ENCODE measurements at places on chromosomes 5 and 9.

DNA sequence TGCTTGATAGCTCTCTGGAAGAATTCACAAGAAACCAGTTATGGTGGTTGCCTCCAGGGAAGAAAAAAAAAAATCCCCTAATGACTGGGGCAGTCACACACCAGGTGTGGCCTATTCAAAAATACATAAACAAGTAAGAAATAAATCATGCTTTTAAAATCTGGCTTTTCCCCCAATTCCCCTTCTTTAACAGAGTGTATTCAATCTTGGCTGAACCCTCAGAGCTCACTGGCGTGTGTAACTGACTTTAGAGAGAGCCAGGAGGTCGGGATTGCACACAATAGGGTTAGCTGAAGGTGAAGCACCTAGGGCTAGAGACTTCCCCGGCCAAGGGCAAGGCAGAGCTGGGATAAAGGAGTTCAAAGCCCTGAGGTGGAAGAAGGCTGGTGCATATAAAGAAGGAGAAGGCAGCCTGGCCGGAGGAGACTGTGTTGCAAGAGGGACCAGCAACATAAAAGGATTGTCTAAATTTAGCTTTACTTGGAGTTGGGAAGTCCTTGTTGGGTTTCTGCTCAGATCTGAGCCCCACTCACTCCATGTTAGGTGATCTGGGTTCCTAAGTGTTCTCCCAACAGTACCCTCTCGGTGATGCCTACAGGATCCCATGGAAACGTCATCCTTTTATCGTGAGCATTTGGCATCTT lies 19.7 kb downstream of the FNBP1 start:
- no peak for DNase-seq

DNA sequence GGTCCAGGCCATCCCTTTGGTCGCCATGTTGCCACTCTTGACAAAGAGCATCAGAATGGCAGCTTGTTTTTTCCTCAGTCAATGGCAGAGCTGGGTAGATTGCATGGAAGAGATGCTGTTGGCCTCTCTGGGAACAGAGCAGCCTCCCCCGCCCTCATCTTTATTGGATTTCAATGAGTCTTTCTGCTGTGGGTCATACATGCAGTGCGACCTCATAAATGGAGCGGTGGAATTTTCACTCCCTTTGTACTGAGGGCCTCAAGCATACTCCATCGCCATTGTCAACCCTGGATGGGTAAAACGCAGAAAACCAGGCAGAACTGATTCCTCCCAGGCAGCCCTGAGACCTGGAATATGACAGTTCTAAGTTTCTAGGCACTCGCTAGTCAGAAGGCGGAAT lies 71.8 kb downstream of the ZNF618 start:
- DNase-seq = no peak

DNA sequence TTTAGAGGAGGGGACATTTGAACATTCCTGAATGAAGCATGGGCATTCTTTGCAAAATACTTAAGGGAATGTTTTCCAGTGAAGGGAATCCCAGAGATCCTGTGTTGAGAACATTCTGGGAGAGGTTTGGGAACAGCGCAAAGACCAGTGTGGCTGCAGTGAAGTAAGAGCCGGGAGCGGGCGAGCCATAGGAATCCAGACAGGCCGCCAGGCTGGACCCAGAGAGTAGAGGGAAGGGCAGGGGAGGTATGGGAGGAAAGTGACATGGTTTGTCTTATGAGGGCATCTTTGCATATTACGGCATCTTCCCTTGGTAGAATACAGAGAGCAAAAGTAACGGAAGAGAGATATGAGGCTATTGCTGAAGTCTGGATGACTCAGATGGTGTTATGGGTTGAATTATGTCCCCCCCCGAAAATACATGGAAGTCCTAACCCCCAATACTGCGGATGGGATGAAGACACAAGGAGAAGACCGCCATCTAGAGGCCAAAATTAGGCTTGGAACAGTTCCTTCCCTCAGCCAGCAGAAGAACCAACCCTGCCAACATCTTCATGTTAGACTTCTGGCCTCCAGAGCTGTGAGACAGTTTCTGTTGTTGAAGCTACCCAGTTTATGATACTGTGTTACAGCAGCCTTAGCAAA lies 268.2 kb downstream of the MAST4 start:
- no peak for DNase-seq

DNA sequence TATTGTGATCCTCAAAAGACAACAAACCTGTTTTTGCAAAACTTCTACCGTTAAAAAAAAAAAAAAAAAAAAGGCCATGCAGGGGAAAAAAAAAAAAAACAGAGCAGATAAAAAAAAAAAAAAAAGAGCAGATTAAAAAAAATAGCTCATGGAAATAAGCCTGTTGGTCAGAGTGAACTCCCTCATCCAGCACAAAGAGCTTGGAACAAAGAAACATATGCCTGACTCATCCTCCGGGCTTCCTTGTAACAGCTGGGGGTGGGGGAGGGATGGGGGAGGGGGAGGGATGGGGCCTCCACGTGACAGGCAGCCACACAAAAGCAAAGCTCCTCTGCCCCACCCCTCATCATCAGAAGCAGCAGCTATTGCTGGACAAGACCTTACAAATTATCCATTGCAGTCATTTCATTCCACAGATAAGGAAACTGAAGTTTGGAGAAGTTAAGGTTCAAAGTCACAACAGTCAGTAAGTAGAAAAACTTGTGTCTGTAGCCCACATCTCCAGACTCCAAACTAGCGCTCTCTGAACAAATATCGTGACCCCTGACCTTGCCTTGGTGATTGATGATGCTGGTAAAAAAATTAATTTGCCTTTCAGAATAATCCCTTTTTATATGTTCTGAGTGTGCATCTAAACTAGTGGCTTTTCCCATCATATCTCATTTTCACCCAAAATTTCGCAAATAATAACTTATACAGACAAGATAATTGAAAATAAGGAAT lies 38.9 kb downstream of the SLC35D2 start:
- peak; percentile 26 for DNase-seq

Data from neural crest cell (in vitro differentiated cells).